ENCODE measurements at places on chromosomes 7 and 10.

- DNase-seq, result no peak
Observed at GRCh38 chr10:14329746-14330173, 964 bp downstream of the FRMD4A start.

DNA sequence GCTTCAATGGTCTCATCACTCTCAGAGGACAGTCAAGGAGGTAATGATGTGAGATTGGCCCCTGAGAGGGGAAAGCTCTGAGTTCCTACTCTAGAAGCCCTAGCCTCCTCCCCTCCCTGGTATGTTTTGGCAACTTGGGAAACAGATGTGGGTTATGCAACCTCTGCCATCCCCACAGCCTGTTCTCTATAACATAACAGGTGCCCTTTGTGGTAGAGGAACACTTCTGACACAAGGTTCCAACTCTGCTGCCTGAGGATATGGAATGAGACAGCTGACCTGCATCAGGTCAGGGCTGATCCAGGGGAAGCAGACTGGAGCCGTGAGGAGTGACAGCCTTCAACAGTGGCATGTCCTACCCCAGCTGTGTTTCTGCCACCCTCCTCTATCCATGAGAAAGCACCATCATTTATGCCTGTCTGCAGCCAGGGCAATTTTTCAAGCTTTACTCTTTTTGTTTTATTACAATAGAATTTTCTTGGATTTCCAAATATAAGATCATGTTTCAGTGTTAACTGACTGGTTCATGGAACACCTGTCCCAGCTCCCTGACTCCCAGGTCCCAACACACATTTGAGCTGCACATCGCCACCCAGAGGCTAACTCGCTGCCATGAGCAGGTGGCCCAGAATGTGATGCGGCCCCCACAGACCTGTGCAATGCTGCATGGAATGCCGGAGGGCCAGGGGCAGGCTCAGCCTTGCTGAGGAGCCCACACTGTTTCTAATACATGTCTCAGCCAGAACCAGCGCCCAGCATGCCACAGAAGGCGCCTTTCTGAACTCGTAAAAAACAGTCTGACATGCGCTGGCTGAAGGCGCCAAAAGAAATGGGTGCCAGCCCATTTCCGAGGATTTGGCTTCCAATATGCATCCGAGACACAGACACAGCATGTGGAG, 124.8 kb upstream of the CHST15 start:
- DNase-seq, result no peak

GRCh38 chr7:104961821-104962220, 52.2 kb upstream of the KMT2E start:
- DNase-seq, result peak; percentile 54

DNA sequence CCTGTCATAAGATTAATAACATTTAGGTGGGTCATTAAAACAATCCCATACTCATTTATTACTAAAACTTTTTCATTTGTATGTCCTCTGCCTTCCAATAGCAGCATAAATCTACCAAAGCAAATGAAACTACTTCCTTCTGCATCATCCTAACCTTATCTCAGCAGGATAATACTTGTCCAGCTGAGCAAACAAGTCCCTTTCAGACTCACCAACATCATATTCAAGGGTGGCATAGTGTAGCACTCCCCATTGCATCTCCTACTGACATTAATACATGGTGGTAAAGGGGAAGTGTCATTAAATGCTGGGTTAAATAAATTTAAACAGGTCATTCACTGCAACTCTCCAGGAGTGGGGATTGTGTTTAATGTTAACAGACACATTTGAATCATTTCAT, 3.4 kb upstream of the MINDY3 start:
- no peak for DNase-seq

DNA sequence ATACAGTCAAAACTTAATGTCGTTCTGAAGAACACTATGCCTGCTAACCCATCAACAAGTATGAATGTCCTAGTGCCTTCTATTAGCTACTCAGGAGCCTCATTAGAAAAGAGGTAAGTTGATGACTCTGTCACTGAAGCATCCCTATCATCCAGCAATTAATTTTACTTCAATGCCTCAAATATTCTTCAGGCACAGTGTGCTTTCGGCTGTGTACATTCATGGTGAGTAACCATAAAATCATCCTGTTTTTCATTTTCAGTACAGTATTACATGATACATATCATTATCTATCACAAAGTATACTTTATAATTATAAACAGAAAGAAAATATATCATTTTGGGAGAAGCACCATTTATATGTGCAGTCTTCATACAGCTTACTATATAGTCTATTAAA, 495.5 kb upstream of the ZWINT start:
- no peak for DNase-seq
